HuH-7 (cell line): ENCODE measurements at places on chromosomes 12 and 14.

DNA sequence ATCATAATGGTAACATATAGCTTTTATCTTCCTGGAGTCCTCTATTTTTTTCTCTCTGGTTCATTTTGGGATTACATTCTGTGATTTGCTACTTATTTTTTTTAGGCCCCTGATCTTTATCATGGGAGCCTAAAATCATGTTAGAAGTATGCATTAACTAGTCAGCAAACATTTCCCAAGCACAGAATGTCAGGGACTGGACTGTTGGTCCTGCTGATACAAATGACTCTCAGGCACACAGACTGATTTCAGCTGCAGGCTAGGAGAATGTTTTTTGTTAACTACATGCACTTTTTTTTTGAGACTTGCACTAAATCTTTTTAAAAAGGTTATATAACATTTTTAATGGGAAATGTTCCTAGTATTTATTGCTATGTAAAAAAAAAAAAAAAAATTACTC is 131.1 kb downstream of the ACSS3 start:
- DNase-seq = no peak

- DNase-seq = no peak
These were observed 13.7 kb upstream of the CHST11 start for GRCh38 chr12:104443008-104443407.

GRCh38 chr12:54350743-54351142 is 13.5 kb downstream of the GPR84 start:
- DNase-seq = no peak

GRCh38 chr12:27523305-27523641 is 733 bp upstream of the PPFIBP1 start:
- no peak for DNase-seq

- no peak for DNase-seq
These were observed 229.4 kb downstream of the CHST11 start for GRCh38 chr12:104686196-104686595.

GRCh38 chr12:26736563-26737486 is 96.2 kb downstream of the ITPR2 start:
- no peak for DNase-seq

DNA sequence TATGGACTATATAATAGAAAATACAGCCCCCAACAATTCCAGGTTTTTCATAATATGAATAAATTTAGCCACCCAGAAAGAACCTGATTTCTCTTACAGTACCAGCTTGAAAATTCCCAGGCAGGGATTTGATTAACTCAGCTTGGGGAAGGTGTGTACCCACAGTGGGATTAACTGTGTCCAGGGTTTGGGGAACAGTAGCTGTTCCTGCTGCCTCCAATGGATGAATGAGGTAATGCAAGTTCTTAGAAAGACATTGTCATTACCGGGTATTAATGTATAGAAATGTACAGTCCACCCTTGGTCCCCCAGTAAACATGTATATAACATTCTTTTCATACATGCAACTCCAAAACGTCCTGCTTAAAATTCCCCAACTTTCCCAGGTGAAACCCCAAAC is 115.6 kb downstream of the LRIG3 start:
- DNase-seq = no peak

GRCh38 chr12:48817873-48818830 is at the start of gene CACNB3:
Gene CACNB3 (plus strand): TSS chr12:48818496. CDS start chr12:48818930, 434 bp downstream.
- DNase-seq = peak; percentile 80

GRCh38 chr12:121802485-121802842 is 1.3 kb upstream of the SETD1B start:
- no peak for DNase-seq

DNA sequence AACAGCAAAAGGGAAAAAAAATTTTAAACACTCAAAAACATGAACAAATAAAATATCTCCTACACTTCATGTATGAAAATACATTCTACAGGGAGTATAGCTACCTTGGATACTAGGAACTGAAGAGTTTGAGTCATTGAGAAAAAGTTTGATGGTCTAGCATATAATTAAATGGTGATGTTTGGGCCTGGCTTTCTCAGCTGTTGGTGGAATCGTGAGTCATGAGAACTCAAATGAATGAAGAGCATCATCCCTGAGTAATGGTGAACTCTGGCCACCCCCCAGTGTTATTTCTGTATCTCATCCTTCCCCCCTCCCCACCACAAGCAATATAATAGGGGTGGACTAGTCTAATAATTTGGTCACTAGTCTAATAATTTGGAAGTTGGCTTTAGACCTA is 6.7 kb upstream of the SLC6A15 start:
- DNase-seq = no peak

- DNase-seq = no peak
These were observed 419.7 kb downstream of the ZFP36L1 start for GRCh38 chr14:68373124-68373646.

- no peak for DNase-seq
These were observed 304.5 kb downstream of the GRIN2B start for GRCh38 chr12:13676880-13677279.

DNA sequence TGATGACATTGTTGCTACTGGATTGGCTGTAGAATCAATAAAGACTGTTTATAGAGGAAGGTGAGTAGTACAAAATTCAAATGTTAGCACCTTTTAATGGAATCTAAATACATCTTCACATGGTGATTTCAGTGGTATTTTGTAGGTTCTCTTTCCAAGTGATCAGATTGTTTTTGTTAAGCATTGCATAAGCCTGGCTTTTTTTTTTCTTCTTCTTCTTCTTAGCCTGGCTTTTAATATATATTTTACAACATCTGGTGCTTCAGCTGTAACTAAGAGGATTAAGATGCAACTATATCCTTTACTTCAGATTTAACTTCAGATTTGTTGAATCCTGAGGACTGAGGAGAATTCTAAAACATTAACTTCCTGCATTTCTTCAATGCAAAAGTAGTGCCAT is 57.3 kb upstream of the ATF1 start:
- no peak for DNase-seq

- DNase-seq = no peak
These were observed 794 bp upstream of the LRTM2 start for GRCh38 chr12:1819571-1819970.
